ENCODE measurements at places on chromosomes 7 and 10.
A peak's percentile ranks its signal among the peaks of the same experiment; 100 is the strongest.

- DNase-seq, result no peak
Observed at GRCh38 chr10:29826801-29827450, 192.2 kb upstream of the SVIL start.

- no peak for DNase-seq
Observed at GRCh38 chr10:77144656-77145055, 493.0 kb downstream of the KCNMA1 start.

- no peak for DNase-seq
Observed at GRCh38 chr7:33093266-33093665, 15.9 kb downstream of the RP9 start.

DNA sequence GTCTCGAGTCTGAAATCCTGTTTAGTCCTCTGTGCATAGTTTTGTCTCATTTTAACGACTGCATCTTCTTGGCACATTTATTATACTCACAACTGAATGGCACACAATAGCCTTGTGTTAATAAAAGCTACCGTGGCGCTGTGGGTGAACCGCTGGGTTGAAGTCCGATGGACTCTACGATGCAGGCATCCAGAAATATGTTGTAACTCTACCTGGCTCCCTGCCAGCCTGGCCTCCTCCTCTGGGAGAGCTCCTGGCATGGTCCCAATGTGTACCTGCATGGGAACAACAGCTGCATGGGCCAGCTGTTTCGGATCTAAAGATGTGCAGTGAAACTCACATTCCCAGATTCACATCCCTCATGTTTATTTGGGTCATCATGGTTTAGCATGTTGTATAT lies 3.7 kb upstream of the DPYSL4 start:
- no peak for DNase-seq

- DNase-seq, result no peak
Observed at GRCh38 chr7:38171623-38172391, 6.2 kb upstream of the STARD3NL start.

GRCh38 chr10:62830679-62831078 lies 14.5 kb upstream of the EGR2 start:
- no peak for DNase-seq

- DNase-seq, result no peak
Observed at GRCh38 chr10:113524539-113525490, 28.0 kb upstream of the HABP2 start.

- DNase-seq, result no peak
Observed at GRCh38 chr7:105839266-105839665, 37.1 kb downstream of the ATXN7L1 start.

GRCh38 chr7:80785276-80785675 lies 133.6 kb downstream of the SEMA3C start:
- DNase-seq, result no peak

DNA sequence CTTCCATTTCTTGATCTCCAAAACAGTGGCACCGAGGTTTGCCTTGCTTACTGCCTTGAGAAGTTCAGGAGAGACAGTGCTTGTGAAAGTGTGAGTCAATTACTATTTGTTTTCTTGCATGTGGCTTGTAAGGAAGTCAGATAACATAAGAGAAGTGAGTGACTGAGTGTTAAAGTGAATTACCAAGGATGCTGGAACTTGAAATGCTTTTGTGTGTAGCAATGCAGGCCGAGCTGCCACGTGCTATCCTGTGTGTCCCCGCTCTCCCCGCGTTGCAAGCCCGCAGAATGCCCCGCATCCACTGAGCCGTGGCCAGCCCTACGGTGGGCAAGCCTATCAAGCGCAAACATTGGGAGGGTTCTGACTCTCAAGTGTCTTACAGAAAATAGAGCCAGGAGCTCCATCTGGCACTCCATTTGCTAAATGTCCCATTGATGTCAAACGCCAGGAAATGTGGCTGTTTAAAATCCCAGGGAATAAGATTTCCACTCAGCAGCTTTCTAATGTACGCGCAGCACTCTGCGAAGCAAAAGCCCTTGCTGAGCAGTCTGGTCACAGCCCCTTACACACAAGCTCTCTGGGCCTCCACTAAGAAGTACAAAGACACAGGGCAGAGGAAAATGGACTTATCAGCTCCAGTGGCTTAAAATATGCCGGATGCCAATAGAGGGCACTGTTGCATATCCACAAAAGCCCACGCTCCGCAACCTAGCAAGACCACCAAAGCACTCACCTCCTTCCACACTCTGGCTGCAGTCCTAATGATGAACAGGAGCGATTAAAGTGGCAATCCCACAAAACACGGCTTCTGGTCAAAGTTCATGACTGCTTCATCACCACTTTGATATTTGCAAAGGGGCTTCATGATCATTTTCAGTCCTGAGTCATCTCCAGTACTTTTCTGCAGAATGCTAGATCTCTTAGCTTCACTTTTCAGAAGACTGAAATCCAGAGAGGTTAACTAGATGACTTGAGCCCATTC lies 158.0 kb upstream of the ITGB1 start:
- peak; percentile 53 for DNase-seq

GRCh38 chr7:18495412-18496340 lies at the start of gene HDAC9:
TSS of gene HDAC9 (plus strand) at chr7:18495749. CDS start at chr7:18496303, 554 bp downstream.
- DNase-seq, result no peak

Measured in CD4-positive, alpha-beta T cell treated with Interleukin-6 for 4 hours (primary cell).